Naive thymus-derived CD4-positive, alpha-beta T cell (primary cell): ENCODE measurements at places on chromosomes 4 and X. TPM values are rescaled to one million over a fixed set of nuclear protein-coding genes. Genes with fewer than 3 reads are reported as not detected.

DNA sequence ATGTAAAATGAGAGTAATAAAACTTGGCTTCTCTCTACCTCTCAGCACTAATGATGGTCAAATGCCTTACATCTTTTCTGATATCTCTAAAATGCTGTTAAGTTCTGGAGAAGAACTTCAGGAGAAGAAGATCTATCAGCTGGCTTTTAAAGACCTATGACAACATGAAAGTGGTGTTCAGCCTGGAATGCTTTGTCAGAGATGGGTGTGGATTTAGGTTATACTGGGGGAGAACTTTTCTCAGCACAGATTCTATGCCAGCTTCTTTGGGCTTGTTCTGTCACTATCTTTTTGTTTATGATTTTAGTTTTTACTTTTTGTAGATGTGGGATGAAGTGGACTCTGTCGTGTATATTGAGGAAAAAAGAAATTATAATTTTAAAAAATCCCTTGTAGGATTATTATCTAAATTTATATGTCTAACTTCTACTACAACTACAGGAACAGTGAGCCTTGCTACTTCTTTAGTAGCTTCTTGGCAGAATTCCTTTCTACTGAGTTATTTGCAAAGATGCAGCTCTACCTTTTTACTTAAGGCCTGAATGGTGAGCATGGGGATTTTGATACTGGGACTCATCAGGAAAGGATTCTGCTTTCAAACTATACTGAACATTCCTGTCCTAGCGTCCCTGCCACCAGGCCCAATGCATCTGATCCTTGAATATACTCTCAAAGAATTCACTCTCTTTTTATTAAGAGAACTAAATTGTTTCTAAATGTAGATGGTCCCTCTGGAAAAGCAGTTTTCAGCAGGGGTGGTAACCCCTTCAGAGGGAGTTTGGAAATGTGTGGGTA is 19.6 kb downstream of the CYP2U1 start:
- no peak for DNase-seq

The FAM114A1 gene
- not detected for polyA plus RNA-seq

DNA sequence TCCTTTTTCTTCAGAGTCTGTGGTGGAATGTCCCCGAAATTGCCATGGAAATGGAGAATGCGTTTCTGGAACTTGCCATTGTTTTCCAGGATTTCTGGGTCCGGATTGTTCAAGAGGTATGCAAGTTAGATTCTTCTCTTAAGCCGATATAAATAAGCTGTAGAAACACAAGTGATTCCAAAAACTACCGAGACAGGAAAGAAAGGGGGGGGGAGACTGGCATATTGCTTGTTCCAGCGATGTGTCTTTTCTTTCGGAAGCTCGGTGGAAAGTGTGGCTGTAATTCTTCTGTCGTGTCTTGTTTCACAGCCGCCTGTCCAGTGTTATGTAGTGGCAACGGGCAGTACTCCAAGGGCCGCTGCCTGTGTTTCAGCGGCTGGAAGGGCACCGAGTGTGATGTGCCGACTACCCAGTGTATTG is 236.9 kb downstream of the DCTD start:
- no peak for DNase-seq

The CYSLTR1 gene
- polyA plus RNA-seq: 35.8 TPM

DNA sequence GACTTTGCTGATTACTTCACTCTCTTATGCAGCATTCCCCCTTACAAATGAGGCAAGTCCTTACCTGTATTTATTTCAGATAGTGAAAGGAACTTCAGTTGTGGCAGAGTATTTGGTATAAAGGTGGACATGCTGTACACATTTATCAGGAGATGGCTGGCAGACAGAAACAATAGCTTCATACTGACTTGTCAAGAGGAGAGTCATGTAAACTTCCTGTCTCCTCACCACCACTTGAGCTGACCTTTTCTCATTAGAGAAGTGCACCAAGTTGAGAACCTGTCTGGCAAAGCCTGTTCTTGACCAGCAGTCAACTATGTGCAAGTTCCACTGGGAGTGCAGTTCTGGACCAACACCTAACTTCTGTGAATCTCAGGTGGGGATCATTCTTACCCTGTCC is 80.8 kb downstream of the LARP1B start:
- DNase-seq: no peak
